ENCODE measurements at places on chromosomes 2 and 18. TPM values are rescaled to one million over a fixed set of nuclear protein-coding genes. Genes with fewer than 3 reads are reported as not detected.

ARHGAP15 gene
- not detected for total RNA-seq

TTC31 gene
- 22.2 TPM for total RNA-seq

CERS6 gene
- 12.1 TPM for total RNA-seq

GATA6 gene
- 20.7 TPM for total RNA-seq

PLGLB2 gene
- total RNA-seq: not detected

SLC9A4 gene
- total RNA-seq: not detected

RGPD4 gene
- total RNA-seq: not detected

BZW1 gene
- 193 TPM for total RNA-seq

CPLX4 gene
- not detected for total RNA-seq

PRSS56 gene
- not detected for total RNA-seq

GCFC2 gene
- total RNA-seq: 16.1 TPM

CCDC74B gene
- total RNA-seq: 8.8 TPM

REG1B gene
- not detected for total RNA-seq

CDH2 gene
- total RNA-seq: 220 TPM

SP9 gene
- not detected for total RNA-seq

QPCT gene
- total RNA-seq: 23.2 TPM

ZNF24 gene
- total RNA-seq: 15.0 TPM

NYAP2 gene
- total RNA-seq: not detected

IL36G gene
- not detected for total RNA-seq

ASIC4 gene
- not detected for total RNA-seq

FOXI3 gene
- total RNA-seq: not detected

ASB18 gene
- total RNA-seq: not detected

EVX2 gene
- not detected for total RNA-seq

COLEC12 gene
- total RNA-seq: 1.6 TPM

KCNIP3 gene
- total RNA-seq: 21.6 TPM

INHA gene
- 1.0 TPM for total RNA-seq
